ENCODE measurements at places on chromosomes 1 and 21.
A peak's percentile ranks its signal among the peaks of the same experiment; 100 is the strongest.

DNA sequence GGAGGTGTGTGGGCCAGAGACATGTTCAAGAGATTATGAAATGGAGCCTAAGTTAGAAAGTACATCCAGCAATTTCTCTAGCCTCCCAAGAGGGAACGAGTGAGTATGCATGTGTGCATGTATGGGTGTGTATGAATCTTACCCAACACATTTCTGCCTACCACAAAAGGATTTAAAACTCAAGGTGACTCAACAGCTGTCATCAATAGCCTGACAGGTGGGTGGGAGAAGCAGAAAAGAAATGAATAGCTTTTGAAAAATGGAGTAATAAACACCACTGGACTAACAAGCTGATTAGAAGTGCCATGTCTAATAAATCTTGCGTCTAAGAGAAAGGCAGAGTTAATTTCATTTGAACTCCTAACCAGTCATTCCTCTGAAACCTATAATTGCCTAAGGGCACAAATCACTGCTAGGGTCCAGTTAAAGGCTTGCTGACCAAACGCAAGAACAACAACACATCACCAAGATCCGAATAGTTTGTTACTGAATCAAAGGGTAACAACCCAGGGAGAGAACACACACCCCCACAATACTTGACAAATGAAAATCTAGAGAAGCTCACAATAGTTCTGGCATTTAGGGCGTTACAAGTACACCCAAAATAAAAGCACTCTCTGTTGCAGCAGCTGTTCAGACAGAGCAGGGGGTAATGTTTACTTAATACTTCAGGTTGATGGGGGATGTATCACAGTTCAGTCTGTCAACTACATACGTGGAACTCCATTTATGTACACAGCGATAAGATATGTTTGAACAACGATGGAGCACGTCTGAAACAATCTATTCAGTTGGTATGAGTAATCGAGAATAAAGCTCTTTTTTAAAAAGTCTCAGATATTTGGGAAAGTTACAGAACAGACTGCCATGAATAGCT, 1.4 kb downstream of the KIAA0319L start:
- DNase-seq = no peak

DNA sequence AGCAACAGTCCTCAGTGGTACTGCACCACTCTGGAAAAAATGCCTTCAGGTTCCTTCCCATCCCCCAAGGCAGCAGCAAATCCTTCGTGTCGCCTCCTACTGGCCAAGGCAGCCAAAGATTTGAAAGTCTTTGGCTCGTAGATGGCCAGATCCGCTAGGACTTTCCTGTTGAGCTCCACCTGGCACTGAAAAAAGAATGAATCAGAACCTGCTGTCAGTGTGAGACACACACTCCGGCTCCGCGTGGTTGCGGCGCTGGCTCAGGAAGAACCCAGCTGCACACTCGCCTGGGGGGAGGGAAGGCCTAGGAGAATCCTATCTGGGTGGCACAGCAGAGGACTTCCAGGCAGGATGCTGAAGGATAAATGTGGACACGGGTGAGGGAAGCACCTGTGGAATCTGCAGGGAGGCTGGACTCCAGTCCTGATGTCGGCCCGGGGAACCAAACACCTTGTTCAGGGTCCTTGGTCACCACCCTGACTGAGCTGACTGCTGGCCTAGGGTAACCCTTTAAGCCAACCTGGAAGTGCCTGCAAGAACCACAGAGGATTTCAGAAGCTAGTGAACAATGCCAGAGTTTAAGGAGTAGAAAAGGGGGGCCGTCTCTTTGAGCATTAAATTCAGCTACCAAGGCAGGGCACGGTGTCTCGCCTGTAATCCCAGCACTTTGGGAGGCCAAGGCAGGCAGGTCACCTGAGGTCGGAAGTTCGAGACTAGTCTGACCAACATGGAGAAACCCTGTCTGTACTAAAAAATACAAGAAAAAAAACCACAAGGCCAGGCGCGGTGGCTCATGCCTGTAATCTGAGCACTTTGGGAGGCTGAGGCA, 3.2 kb upstream of the CCNL2 start:
- peak; percentile 39 for DNase-seq

DNA sequence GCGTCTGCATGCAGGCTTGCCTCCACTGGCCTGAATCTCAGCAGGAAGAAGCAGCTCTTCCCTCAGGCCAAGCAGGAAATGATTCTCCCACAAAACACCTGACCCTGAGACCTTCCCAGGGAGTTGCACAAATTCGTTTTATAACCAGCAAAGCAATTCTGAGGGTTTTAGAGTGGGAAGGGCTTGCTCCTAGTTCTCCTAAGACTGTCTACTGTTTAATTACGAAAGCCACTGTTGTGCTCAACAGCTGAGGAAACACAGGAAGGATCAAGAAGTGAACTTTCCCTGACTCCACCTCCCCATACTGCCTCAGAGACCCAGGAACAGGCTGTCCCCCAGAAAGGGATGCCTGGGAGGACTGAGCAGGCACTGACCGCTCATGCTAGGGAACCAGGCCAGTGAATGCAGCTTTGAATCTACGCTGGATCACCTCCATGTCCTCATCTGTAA, 37.0 kb upstream of the PUM1 start:
- DNase-seq = peak; percentile 86

GRCh38 chr1:179742291-179742690, 800 bp upstream of the FAM163A start:
- no peak for DNase-seq

DNA sequence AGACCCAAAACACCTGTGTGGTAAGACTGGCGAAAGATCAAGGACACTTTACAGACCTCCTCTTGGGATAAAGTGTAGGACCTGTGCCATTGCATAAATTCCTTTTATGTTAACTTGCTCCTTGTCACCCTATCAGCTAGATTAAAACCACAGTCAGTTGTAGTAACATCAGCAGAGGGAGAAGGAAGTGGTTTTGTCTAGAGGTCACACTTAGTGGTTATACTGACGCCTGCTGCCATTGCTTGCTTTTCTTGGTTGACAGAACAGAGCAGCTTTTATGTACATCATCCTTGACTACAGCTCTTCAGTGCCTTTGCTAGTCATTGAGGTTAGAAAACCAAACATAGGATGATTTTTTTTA, 101.4 kb downstream of the PBX1 start:
- peak; percentile 11 for DNase-seq

DNA sequence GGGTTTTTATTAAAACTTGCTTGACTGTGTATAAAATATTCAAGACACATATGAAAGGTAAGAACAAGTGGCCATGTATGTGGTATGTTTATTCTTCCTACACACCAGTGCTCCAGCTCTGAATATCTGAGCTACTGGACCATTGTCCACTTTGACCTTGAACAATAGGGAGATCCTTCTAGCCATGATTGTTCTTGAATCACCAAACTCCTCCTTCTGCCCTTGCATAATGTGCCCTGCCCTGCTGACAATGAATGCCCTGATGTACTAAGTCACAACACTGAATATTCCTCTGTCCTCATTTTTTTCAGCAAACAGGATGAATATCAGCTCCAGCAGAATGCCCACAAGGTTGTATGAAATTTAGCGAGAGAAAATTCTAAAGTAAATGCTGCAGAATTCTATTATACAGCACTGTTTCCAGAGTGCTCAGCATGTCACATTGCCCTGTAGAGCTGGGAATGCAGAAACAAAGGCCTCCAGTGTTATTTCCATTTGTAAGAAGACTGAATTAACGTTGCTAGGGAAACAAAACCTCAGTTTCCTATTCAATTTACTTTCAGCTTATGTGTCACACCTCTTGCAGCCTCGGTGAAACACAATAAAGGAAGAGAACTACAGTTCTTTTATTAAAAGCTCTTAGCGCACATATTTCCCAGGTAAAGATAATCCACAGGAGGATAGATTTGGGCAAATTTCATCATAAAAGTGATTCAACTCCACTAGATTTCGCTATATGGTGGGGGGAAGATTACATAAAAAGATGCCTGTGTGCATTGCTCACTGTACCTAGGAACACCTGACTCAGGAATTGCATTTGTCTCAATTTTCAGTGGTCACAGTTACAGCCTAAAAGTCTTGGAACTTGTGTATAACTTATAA, 187.4 kb upstream of the ATP1B1 start:
- no peak for DNase-seq

DNA sequence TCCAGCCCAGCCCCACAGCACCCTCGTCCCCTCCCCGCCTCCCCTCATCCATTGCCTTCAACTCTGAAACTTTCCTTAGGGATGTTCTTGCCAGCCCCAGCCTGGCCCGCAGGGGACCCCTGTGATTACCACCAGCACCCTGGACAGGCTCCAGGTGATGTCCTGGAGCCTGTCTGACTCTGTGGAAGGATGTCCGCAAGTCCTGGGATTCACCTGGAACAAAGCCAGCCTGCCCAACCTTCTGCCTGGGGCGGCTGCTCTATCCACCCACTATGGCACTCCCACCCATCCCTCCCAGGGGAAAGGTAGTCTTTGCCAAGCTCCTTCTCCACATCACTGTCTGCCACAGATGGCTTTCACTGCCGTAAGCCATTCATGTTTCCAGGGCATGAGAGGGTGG, 24.4 kb upstream of the PTPRF start:
- DNase-seq = no peak

GRCh38 chr1:225548140-225548857, 104.6 kb downstream of the ENAH start:
- DNase-seq = no peak

- no peak for DNase-seq
Observed at GRCh38 chr1:156508955-156509234, 8.3 kb upstream of the MEF2D start.

DNA sequence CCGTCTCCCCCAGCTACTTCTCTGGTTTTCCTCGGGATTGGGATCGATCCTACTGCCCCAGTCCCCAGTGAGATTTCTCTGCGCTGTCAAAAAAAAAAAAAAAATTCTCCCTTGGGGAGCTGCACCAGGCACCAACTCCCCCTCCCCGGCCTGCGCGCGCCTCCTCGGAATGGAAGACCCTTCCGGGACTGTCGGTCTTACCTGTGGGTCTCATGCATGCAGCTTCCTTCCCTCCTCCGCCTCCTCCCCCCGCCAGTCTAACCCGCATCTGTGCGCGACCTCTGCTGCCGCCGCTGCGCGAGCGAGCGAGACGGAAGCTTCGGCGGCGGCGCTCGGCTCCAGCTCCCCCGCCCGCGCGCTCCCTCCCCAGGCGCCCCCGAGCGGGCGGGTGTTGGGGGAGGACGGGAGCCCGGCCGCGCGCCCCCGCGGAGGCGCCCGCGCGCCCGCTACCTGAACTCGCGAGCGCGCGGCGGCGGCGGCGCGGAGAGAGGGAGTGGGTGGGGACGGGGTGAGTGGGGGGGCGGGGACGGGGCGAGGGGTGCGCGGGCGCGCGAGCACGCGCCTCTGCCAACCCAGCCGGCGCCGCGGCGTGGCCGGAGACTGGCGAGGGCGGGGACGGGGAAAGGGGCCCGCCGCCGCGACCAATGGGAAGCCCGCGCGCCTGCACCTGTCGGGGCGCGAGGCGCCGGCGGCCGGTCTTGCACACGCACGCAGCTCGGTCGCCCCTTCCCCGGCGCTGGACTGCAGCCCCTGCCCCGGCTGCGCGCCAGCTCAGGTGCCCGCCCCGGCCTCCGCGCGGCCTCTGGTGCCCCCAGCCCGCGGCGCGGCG, at the start of gene SUSD4:
SUSD4 (minus strand) TSS at position 321 of the 829 bp plus-strand sequence. CDS start 751 bp downstream, outside the sequence.
- peak; percentile 21 for DNase-seq

DNA sequence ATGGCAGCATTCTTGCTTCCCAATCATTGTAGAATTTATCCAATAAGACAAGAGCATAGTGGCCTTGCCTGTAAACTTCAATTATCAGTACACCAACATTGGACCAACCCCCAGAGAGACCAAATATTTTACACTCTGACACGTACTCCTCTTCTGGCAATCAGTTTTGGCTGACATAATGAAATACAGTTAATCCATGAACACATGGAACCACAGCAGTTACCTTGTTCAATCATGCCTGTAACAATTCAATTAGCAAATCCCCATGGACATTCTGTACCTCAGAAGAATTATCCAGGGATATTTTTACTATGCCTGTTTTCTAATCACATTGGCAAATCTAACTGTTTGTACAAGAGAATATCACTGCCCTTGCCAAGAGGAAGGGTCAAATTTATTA, 2162.0 kb downstream of the MRPL39 start:
- DNase-seq = no peak

DNA sequence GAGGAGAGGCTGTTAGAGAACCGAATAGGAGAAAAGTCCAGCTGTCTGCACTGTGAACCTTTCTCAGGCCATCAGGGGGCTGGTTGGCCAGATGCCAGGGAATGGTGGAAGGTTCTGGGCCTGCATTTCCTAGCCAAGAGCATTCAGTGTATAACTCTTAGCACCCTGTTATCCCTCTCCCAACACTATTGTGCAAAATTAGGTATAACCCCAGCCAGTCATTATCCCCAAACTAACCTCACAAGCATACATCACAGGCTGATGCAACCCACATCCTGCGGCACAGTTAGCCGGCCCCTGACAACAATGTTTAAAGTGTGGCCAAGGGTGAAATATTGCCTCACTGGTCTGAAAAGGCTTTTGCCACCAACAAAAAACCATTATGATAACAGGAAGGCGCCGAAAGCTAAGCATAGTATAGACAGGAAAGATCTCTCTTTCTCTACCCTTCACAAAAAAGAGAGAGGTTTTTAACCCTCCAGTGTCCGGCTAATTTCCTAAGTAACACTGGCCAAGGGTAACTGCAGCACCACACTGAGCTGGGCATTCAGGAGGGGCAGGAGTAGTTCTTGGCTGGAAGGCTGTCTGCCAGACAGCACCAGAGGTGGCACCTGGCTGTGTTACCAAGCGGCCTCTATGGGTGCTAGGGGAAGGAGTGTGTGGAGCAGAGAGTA, 77.3 kb upstream of the BCAR3 start:
- peak; percentile 57 for DNase-seq

- DNase-seq = no peak
Observed at GRCh38 chr1:218669431-218669830, 324.3 kb downstream of the TGFB2 start.

- no peak for DNase-seq
Observed at GRCh38 chr1:230083053-230083452, 16.0 kb downstream of the GALNT2 start.

- DNase-seq = no peak
Observed at GRCh38 chr1:161501234-161501633, 4.0 kb upstream of the FCGR2A start.

DNA sequence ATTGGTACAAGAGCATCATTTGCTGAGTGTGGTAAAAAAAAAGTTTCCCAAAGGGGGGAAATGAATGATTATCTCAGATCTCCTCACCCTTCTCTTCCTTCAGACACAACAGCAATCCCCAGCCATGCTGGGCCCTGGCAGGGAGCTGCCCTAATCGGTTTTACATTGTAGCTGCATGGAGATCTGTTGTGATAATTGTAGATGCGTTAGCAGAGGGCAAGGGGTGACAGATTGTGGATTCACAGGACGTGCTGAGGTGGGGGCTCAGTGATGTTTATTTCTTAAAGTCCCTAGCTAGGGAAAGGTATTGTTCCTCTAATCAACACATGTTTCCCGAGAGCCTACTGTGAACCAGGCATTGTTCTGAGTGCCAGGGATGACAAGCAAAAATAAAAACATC, 304.1 kb downstream of the PBX1 start:
- DNase-seq = no peak

- peak; percentile 71 for DNase-seq
Observed at GRCh38 chr1:192485692-192486436, 89.7 kb upstream of the RGS1 start.
